Activated T-cell treated with anti-CD3 and anti-CD28 coated beads, Interleukin-2, amount 50 U/mL, for 48 hours (primary cell): ENCODE measurements at places on chromosomes 7 and 10.

- no peak for DNase-seq
These were observed 614.7 kb downstream of the PARD3 start for GRCh38 chr10:34200355-34200901.

GRCh38 chr7:70693321-70693685 is 438.6 kb upstream of the GALNT17 start:
- DNase-seq = no peak

GRCh38 chr10:47051741-47052238 is 140.6 kb downstream of the PTPN20 start:
- no peak for DNase-seq

DNA sequence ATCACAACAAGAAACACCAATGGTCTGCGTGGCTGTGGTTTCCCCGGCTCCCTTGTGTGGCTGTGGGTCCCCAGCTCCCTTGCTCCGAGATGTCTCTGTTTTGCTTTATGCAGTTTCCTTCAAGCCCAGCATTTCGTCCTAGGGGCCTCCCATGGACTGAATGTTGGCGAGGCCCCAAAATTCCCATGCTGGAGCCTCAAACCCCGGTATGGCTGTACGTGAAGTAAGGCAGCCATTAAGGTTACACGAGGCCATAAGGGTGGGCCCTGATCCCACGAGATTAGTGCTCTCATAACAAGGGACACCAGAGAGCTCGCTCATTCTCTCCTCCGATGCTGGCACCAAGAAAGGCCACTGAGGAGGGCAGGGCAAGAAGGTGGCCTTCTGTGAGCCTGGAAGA is 44.6 kb downstream of the INSIG1 start:
- no peak for DNase-seq

- no peak for DNase-seq
These were observed 34.4 kb downstream of the ASAH2 start for GRCh38 chr10:50216894-50217293.

GRCh38 chr10:28691187-28691694 is 13.9 kb downstream of the BAMBI start:
- DNase-seq = no peak
